Lower leg skin (tissue), 4 donors: ENCODE measurements at places on chromosomes 6 and 20.

GRCh38 chr6:36679043-36679833 lies 724 bp downstream of the CDKN1A start:
- DNase-seq = peak; percentile 96

- DNase-seq = no peak
Observed at GRCh38 chr6:165605901-165606739, 56.9 kb downstream of the PDE10A start.

- DNase-seq = peak; percentile 93
Observed at GRCh38 chr6:35392111-35392702, 49.8 kb downstream of the PPARD start.

GRCh38 chr6:161924516-161925116 lies 650.8 kb upstream of the AGPAT4 start:
- no peak for DNase-seq

- DNase-seq = peak; percentile 25
Observed at GRCh38 chr20:51961964-51962761, 159.8 kb upstream of the SALL4 start.

DNA sequence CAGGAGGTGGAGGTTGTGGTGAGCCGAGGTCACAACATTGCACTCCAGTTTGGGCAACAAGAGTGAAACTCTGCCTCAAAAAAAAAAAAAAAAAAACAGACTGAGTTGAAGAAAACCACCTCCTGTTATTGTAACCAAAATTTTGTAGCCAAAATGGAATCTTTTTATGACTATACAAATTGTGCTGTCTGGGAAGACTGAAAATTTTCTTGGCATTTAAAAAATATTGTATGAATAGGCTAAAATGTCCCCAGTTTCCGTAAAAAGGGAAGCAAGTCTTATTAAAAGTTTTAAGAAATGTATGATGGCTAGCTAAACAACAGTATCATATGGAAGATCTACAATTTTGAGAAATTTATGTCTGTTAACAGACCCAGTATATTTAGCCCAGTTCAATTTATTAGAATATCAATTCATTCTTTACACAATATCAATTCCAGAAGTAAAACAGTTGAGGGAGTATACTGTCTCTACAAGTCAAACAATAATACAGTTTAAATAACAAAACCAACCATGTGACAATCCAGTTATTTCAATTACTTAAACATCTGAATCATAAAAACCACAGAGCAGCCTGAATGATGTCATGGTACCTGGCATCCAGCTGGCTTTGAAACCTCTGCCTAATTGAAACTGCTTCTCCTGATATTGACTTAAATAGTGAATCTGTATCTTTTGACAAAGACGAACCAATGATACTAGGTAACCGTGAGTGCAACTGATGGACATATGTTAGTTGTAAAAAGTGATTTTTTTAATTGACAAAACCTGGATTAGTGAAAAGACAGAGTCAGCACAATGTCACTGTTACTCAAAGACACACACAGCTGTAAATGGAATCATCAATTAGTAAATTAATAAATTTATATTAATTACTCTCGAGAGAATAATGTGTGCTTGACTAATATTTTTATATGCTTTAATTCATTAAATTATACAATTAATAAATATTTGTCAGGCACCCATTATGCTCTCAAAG lies 166.6 kb upstream of the MARCKS start:
- DNase-seq = no peak

DNA sequence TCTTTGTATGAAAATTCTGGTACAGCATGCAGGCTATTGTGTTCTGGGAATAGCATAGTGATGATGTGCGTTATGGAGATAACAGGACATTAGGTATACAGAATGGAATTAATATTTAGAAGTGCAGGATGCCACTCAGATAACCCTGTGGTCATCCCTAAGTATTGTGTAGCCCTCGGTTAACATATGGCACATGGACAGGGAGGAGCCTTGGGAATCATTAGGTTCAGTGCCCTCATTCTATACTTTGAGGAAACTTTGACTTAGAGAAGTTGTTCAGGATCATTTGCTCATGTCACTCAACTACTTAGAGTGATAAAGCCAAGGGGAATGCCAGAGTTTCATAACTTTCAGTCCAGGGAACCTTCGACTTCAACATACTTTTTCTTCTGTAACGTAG lies 185.9 kb downstream of the UST start:
- no peak for DNase-seq

- no peak for DNase-seq
Observed at GRCh38 chr6:79201983-79202382, 32.5 kb downstream of the HMGN3 start.

GRCh38 chr20:50188879-50189680 lies 1.6 kb upstream of the CEBPB start:
- DNase-seq = no peak

DNA sequence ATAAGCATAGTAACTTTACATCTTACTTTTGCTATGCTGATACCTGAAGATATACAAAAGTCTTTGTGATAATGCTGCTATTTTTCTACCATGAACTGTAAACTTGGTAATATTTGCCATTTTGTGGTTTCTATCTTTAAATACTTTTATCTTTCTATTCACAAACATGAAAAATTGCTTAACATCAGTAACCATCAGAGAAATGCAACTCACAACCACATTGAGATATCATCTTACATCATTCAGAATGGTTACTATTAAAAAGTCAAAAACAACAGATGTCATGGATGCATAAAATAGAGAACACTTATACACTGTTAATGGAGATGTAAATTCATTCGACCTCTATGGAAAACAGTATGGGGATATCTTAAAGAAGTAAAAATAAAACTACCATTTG lies 112.0 kb downstream of the TRDN start:
- DNase-seq = no peak

DNA sequence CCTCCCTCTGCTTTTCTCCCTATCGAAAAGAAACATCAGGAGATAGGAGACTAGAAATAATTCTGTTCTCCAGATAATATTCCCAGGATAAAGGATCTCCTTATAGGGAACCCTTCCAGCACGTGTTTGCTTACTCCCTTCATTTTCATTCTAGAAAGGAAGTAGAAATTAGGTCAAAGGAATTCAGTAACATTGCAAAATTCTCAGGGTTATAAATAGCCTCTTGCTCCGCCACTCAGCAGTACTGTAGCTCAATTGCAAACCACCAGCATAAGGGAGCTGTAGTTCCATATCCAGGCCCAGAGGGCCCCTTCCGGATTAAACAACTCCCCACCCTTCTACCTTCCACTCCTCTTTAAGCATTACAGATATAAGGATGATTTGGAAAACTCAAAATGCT lies 6.2 kb downstream of the ELMO2 start:
- DNase-seq = peak; percentile 36

- DNase-seq = no peak
Observed at GRCh38 chr20:32718749-32719348, 24.4 kb downstream of the COMMD7 start.
